Activated CD4-positive, CD25-positive, alpha-beta regulatory T cell treated with anti-CD3 and anti-CD28 coated beads, Interleukin-2, amount 50 U/mL, for 72 hours (primary cell): ENCODE measurements at places on chromosomes 6 and 20.

GRCh38 chr6:6806844-6807518 lies 218.5 kb downstream of the LY86 start:
- DNase-seq: no peak

- DNase-seq: no peak
Observed at GRCh38 chr20:41837669-41838224, 219.6 kb upstream of the CHD6 start.

- no peak for DNase-seq
Observed at GRCh38 chr20:5938456-5939029, 11.8 kb downstream of the TRMT6 start.

GRCh38 chr6:79630883-79631692 lies at the start of gene SH3BGRL2:
Gene SH3BGRL2, plus strand, starts transcription at chr6:79631329. Its CDS starts 133 bp downstream, at chr6:79631462.
- DNase-seq: no peak

DNA sequence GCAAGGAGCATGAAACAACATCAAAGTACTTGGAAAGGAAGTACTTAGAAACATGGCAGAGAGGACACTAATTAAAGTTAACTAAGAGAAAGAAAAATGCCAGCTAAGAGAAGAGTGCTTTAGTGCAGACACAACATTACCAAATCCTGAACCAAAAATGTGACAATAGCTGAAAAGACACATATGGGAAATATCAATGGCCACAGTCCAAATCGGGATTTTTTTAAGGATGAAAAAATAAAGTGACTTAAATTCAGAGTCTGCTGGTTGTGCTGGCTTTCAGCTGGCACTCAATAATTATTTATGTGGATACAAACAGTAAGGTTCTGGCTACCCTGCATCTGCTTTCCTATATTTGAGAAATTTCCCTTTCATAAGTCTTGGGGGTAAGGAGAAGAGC lies 12.6 kb upstream of the DST start:
- DNase-seq: no peak

DNA sequence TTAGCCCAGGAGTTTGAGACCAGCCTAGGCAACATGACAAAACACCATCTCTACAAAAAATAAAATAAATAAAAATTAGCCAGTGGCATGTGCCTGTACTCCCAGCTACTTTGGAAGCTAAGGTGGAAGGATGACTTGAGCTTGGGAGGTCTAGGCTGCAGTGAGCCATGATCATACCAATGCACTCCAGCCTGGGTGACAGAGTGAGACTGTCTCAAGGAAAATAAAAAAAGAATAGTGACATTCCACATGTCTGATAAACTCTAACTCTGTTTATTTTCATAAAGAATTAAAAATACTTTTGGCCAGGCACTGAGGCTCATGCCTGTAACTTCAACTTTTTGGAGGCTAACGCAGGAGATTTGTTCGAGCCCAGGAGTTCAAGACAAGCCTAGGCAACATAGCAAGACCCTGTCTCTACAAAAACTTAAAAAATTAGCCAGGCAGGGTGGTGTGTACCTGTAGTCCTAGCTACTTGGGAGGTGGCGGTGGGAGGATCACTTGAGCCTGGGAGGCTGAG lies 115.1 kb downstream of the GJA1 start:
- no peak for DNase-seq

DNA sequence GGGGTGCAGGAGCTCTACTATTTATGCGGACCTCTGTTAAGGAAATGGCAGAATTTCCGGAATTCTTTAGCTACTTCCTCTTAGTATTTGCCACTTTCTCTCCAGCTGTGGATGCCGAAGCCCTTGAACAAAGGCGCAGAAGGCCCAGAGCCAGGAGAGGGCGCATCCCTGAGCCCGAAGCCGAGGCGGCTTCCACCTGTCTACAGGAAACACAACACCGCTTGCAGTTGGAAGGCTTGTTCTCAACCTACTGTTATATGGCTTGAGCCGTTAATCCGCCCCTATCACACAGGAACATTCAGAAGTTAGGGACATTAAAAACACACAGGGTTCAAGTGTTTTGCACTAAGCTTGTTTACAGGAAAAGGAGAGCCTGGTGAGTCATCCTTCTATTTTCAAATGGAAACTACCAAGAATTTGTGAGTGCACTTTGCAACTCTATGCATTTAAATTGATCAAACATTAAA lies 417.1 kb downstream of the BCKDHB start:
- no peak for DNase-seq

- no peak for DNase-seq
Observed at GRCh38 chr20:17617868-17618672, 48.2 kb downstream of the DSTN start.

- no peak for DNase-seq
Observed at GRCh38 chr20:841568-842546, 8.3 kb downstream of the FAM110A start.

DNA sequence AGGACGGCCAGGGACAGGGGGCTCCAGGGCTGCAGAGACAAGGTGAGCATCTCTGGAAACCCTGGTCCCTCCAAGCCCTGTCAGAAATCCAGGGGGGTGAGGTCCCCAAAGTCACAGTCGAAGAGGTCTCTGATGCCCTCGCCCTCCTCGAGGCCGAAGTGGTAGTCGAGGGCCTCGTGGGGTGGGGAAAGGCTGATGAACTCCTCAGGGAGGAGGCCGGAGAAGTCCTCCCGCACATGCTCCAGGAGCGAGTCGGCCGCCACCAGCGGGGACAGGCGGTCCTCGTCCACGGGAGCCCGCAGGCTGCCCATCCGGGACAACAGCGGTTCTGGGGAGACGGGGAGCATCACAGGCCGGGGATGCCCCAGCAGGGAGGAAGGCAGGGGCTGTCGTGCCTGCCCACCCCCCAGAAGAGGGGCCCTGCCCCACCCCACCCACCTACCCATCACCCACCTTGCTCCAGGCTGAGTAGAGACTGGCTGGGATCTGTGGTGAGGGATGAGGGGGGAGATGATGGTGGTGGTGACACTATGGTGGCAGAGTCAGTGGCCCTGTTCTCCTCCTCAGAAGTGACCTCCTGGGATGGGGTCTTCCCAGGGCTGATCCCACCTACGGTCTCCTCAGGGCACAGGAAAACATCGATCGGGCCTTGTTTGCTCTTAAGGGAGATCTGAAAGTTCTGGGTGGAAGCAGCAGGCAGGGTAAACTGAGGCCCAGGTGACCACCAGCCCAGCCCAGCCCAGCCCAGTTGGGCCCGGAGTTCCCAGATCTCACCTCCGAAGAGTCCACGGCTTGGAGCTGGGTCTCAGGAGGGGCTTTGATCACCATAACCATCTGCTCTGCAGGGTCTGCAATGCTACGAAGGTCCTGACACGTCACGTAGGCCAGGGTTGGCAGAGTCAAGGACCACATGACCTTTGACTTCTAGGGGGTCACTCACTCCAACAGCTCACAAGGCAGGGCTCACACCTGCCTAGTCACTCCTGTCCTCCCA lies 2.7 kb upstream of the NECAB3 start:
- no peak for DNase-seq

DNA sequence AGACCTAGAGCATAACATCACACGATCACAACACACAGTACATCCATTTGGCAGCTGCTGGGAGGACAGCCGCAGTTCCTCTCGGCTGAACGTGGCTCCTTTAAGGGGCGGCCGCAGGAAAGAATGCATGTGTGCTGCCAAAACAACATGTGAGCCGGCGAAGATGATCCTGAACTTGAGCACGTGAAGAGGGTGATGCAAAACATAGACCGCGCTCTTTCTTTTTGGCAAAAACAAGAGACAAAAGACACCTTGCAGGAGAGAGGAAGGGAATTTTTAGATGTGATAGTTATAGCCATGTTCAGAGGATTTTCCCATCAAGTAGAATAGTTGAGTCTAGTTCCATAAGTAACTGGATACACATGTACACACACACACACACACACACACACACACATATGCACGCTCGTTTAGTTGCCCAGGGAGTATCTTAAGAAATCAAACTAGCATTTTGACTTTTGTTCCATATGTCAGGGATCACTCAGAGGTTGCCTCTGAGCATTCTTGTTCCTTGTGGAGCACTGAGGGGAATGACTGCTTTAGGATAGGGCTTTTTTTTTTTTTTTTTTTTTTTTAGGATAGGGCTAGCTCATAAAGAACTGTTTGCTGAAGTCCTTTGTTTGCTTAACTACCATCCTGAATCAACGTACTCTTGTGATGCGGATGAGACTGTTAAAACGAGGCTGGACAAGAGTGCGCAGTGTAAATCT lies 21.7 kb upstream of the RANBP9 start:
- no peak for DNase-seq

GRCh38 chr6:167130712-167131684 lies 8.1 kb downstream of the CCR6 start:
- no peak for DNase-seq

DNA sequence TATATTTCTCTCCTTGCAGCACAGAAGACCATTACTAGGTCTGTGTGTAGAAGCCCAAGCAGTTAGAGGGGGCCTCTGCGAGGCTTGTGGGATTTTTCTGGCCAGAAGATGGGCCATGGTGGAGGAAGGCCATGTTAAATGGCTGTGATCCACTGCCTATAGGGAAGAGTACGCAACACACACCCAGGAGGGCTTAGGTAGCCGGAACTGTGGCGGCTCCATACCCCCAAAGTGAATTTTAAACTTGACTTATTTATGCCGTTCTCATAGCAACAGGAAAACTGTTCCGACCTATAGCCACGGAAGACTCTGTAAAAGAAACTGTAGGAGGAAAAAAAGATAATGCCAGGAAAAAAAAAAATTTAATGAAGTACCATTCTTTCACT lies 69.5 kb downstream of the SLX4IP start:
- no peak for DNase-seq

GRCh38 chr20:55744896-55745295 lies 260.4 kb downstream of the CBLN4 start:
- no peak for DNase-seq

DNA sequence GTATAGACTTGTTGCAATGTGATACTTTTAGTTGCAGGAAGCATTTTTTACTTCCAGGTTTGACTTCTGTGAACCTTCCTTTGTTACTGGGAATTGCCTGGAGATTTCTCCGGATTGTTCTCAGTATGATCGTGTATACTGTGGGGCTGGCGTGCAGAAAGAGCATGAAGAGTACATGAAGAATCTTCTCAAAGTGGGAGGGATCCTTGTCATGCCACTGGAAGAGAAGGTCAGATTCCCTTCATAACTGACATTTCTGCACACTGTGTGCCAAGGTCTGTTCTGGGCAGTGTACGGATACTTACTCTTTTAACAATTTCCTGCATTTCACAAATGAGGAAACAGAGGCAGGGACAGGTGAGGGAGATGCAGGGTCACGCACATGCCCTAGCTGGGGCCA lies 9.7 kb downstream of the PCMTD2 start:
- DNase-seq: no peak

- DNase-seq: no peak
Observed at GRCh38 chr20:35947489-35947888, 6.8 kb downstream of the SCAND1 start.

- DNase-seq: no peak
Observed at GRCh38 chr6:36809941-36810803, 29.1 kb downstream of the CPNE5 start.

DNA sequence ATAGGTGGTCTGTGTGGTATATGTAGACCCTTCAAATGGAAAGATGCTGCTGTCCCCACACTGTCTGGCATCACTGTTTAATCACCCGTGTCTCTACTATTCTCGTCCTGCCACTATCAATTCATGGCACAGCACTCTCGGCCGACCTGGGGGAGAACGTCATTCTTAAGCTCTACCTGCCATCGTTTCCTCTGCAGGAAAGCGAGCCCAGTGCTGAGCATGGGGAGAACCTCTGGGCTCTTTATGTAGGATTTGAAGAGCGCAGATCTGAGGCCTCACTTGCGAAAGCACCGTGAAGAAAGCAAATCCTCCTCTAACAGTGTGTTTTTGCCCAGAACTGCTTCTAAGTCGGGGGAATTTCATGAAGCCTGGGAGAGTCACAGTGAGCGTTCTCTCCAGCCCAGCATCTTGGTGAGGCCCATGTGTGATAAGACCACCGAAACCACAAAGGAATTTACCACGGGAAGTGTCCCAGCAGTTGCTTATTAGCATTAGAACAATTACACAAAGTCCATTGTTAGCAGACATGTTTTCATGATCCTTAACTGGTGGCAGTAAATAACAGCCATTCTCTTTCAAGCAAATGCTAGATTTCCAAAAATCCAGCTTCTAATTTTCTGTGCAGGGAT lies 124.3 kb downstream of the SCML4 start:
- DNase-seq: no peak

GRCh38 chr20:51104960-51105920 lies 82.3 kb upstream of the KCNG1 start:
- DNase-seq: no peak

DNA sequence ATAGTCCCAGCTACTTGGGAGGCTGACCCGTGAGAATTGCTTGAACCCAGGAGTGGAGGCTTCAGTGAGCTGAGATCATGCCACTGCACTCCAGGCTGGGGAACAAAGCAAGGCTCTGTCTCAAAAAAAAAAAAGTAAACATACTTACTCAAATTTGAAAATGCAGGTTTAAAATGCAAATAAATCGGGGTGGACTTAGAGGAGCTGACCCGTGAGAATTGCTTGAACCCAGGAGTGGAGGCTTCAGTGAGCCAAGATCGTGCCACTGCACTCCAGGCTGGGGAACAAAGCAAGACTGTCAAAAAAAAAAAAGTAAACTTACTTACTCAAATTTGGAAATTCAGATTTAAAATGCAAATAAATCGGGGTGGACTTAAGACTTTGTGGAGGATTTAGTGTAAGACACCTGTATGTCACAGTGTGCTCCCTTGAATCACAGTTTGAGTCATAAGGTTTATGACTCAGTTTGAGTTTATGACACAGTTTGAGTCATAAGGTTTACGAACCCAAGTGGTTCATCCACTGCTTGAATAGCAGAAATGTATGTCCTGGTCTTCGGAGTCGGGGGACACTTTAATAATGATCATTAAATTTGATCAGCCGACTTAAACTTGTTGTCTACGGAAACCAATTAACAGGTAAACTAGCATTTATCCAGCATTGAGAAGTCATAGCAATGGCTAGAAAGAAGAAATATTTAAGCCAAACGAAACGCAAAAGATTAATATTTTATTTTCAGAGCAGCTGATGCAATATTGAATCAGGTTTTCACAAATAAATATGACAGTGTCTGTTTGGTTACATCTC lies 6.8 kb upstream of the MRPS10 start:
- DNase-seq: no peak

- DNase-seq: no peak
Observed at GRCh38 chr6:76940191-76940590, 523.1 kb downstream of the HTR1B start.

DNA sequence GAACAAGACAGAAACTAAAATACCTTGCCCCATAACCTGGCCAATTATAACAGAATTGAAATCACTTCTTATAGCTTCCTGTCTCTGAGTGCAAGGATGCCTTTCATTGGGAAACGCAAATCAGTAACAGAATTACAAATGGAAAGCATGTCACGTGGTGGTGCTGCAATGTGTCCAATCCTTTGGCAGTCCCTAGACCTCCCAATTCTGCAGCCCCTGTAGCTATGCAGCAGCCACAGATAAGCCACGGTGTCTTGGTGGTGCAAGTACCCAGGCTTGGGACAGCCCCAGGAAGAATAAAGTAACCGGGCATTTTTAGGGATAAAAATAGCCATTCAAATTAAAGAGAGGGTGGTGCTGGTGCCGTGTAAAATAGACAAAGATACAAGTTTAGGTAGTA lies 134.6 kb upstream of the CCN2 start:
- DNase-seq: no peak

GRCh38 chr6:161068321-161068741 lies 76.8 kb downstream of the MAP3K4 start:
- DNase-seq: no peak

GRCh38 chr20:44537993-44538392 lies 16.1 kb upstream of the SERINC3 start:
- no peak for DNase-seq
